ENCODE measurements at places on chromosomes 4 and X.

- no peak for DNase-seq
Observed at GRCh38 chr4:72031868-72032608, at the start of gene NPFFR2. NPFFR2 (plus strand) TSS chr4:72032000; CDS start chr4:72128592, 96,592 bp downstream.

DNA sequence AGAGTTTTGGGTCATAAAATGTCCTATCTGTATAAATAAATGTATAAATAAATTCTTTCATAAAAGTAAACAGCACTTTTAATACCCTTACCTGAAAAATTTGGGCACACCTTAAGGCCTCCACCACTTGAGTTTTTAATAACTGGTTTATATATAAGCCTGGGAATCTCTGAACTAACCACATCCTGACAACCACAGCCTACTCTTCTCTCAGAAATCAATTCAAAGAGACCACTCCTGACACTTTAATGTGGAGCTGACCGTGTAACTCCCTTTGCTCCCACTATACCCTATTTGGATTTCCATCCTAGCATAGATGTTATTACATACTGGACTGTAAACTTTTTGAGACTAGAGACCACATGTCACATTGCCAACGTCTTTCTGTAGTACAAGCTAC is 3.5 kb downstream of the FBXL5 start:
- no peak for DNase-seq

GRCh38 chrX:131778269-131779218 is 234.7 kb downstream of the OR13H1 start:
- DNase-seq: peak; percentile 66

- no peak for DNase-seq
Observed at GRCh38 chr4:31192341-31192740, 472.2 kb downstream of the PCDH7 start.

DNA sequence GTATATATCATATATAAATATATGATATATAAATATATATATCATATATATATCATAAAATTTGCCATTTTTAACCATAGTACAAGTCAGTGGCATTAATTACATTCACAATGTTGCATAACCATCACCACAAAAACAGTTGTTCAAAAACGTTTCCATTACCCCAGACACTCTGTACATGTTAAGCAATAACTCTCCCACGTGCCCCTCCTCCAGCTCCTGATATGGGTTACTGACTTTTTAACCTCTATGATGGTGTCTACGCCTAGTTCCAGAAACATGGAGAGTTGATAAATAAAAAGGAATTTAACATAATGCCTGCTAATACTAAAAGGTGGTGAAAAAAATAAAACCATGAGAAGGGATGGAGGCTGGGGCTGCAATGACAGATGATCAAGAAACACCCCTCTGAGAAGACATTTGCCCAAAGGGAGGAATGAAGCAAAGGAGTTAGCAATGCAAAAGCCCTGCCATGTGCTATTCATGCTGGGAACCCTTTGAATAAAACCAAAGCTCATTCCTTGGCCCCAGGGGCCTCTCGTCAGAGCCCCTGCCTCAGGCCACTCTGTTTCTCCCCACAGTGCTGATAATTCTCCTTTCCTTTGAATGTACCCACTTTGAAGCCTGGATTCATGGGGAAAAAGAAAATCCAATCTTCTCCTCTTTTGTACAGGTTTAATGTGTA is 144.3 kb downstream of the NWD2 start:
- DNase-seq: no peak

DNA sequence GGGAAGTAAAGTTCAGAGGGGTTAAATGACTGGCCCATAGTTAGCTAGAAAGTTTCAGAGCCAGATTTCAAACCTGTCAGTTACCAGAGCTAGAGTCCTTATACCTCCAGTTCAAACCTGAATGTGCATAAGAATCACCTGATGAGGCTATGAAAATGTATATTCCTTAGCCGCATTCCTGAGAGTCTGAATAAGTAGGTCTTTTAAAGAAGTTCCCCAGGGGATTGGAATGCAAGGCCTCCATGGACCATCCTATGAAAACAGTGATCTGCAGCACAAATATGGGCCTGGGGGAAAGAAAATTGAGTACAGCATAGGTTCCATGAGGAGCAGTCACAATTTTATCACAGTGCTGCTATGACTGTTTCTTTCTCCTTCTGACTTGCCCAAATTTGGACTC is 263.9 kb upstream of the CXorf66 start:
- no peak for DNase-seq

GRCh38 chr4:40412866-40413795 is 78.0 kb downstream of the CHRNA9 start:
- no peak for DNase-seq

DNA sequence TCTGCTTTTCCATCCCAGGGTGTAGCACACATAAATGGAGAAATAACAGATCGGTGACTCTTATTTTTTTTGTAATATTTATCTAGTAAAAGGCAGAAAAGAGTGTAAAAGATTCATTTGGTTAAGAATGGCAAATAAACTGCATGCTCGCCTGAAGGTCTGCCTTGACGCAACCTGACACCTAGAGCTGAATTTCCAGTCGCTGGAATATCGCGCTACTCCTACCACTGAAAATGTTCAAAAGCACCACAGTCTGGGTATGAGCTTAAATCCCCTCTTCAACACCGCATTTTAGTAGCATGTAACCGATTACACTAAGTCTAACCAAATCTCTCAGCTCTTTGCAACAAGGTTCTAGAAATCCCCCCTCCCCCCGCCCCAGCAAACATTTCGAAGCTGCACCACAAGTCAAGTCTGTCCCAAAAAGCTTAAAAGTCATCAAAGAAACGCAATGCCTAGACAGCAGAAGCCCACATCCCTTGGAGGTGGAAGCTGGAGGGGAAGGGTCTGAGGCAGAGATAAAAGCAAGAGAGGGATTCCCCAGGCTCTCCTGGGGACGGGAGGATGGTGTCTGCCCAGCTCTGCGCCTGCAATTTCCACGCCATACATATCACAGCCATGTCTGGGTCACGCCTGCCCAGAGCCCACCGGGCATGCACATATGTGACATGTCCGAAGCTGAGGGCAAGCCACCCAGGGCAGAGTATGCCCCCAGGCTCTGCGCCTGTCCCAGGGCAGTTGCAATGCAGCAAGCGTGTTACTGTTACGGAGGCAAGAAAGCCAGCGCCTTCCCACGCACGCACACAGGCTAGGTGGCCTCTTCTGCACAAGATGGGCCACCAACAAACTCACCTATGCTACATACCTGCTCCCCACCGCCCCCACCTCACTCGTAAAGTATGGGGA is 1.4 kb downstream of the FGF13 start:
- DNase-seq: no peak

- no peak for DNase-seq
Observed at GRCh38 chrX:71546879-71547278, 14.0 kb downstream of the OGT start.

GRCh38 chrX:64394059-64394873 is 986 bp downstream of the MTMR8 start:
- no peak for DNase-seq

GRCh38 chrX:40663880-40664630 is 16.7 kb upstream of the CXorf38 start:
- no peak for DNase-seq

DNA sequence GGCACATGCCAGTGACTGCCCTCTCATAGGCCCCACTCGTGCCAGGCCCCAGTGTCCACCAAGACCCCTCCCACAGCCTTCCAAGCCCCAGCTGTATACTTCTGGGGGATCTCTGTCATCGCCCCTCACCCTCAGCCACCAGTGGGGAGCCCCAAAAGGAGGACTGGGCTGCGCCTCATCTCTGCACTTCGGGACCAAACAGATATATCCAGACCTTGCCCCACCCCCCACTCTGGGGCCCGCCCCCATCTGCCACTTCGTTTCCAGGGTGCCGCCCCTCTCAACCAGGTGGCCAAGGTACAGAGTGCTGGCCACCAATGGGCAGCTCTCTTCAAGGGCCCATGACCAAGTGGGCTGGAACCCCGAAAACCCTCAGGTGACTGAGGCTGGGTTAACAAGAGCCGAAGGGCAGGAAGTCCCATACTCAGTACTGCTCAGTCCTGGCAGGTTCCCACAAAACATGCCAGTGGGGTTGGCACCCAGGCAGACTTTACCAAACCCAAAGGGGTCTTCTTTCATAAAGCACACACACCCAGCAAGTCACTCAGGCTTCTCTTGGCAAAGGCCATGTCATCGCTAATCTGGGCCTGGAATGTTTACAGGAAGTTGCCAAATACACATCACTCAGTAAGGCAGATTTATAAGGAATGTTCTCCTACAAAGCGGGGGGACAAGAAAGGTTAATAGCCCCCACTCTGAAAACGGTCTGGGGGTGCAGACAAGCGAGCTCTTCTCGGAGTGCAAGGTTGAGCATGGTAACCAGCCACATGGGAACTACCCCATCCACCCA is 4.4 kb downstream of the ZFYVE28 start:
- DNase-seq: no peak

DNA sequence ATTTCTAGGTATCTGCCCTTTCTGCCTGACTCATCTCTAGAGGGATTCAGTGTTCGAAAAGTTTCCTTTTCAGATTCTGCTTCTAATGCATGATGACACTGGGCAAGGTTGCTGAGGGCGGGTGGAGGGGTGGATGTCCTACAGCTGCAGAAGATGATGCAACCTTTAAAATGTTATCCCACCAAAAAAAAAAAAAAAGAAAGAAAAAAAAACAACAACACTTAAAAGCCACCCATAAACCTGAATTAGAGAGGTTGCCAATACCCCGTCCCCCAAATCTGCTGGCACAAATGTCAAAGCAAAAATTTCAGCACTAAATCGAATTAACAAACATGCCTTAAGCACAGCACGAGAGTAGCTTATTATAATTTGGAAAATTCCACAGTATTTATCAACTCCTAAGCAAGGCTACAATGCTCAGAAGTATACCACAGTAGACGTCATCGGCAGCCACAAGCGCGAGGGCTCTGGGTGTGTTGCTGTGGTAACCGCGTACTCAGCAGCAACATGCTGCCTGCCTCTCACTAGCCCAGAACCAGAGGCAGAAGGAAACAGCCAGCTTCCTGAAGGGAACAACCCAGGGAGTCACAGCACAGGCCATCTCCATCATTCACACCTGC is 167.5 kb upstream of the MAP3K15 start:
- peak; percentile 65 for DNase-seq

DNA sequence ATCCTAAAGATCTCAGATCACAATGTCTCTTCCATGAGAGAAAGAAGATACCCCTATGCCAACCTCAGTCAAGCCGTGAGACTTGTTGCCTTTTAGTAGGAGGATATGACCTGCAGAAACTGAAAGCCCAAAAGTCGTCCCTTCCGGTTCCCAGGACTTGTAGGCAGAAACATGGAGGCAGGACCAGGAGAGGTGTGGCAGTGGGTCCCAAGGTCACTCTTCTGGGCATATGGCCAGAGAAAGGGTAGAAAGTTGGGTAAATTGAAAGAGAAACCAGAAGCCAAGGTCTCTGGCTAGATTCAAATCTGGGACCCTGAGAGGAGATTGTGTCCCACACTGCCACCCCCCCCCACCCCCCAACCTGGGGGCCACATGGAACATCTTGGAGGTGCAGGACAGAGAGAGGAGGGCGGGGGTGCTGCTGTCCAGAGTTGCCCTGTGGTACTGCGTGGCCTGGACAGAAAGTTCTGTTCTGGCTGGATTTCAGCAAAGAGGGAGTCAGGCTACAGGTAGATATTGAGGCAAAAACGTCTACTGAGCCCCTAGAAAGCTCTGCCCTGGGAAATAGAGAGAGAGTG is 55.4 kb downstream of the DDX3X start:
- DNase-seq: no peak
